Subcutaneous preadipocyte (primary cell): ENCODE measurements at places on chromosomes 7 and 10. TPM values are rescaled to one million over a fixed set of nuclear protein-coding genes. Genes with fewer than 3 reads are reported as not detected.

Gene TEX47
- not detected in 2 replicates for total RNA-seq

Gene CDHR1
- total RNA-seq, result 0.20 TPM in 1 of 2 replicates, not detected in the other

Gene VWA2
- under 0.01 and 0.20 TPM in 2 replicates for total RNA-seq

Gene SHH
- total RNA-seq, result not detected in 2 replicates

Gene PLXNA4
- total RNA-seq, result 2.2 TPM in 2 replicates
